Stimulated activated CD4-positive, alpha-beta T cell treated with anti-CD3 and anti-CD28 coated beads, Interleukin-12 subunit alpha, Interleukin-12 subunit beta, amount 100 ng/mL, for 24 hours (primary cell): ENCODE measurements at places on chromosomes 12 and 14.

- DNase-seq: no peak
These were observed 24.7 kb upstream of the ATP5MC2 start for GRCh38 chr12:53700567-53700966.

GRCh38 chr12:68624933-68625332 is 14.2 kb downstream of the RAP1B start:
- DNase-seq: no peak

- no peak for DNase-seq
These were observed 3.6 kb downstream of the SLC2A14 start for GRCh38 chr12:7869137-7869536.

DNA sequence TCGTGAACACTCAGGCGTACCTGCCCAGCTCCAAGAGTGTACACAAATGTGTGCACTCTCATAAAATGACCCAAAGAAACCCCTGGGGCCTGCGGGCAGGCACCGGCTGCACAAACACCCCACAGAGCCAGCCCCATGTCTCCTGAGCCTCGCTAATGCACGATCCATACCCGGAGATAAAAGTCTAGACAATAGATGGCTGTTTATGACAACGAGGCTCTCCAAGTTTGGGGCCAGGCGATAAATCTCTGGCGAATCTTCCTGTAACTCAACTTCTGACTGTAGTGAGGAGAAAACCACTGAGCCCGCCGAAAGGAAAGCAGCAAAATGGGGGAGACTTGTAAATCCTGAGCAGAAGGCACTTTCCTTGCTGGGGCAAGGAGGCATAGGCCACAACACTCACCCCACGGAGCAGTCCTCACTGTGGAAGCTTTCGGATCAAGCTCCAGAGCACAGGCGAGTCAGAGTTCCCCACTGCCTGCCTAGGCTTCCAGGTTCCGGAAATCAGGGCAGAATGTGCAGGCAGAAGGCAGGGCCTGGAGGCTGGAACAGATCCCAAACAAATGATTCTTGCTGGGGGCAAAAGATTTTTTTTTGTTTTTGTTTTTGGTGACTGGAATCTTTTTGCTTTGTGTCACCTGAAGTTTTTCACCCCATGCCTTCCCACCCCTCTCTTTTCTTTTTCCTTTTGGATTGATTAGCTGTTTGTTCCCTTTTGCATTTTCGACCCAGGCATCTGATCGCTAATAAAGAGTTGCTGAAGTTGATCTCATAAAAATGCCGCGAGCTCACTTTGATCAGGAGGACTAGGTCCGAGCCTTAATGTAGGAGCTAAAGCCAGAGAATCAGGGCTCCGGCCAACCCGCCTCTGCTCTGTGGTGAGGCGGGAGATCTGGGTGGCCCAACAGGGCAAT is 4.5 kb upstream of the HOXC11 start:
- no peak for DNase-seq
